ENCODE measurements at places on chromosomes 7 and 10.

DNA sequence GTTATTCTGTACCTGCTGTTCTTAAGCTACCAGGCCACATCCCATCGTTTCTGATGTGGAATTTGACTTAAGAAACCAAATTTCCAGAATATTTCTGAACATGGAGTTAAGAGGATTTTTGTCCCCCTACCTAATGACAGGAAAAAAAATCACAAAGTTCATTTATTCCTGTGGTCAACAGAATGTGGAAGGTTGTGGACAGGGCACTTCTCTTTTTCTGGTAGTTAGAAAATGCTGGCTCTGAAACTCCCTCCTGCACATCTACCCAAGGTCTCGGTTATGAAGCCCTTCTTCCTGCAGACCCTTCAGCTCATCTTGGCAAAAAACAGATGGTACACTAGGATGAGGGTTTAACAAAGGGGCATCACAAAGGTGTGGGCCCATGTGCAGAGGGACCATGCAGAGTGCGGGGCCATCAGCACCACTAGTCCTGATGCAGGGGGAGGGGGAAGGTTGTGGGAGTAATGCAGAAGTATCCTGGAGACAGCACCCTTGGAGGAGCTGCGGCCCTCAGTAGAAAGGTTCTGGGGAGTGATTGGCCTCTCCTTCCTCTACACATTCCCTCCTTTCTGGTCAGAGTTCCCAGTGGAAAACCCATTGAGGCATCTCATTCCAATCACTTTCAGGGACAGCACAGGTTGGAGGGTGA is 9.8 kb downstream of the ALOX5 start:
- no peak for DNase-seq

- DNase-seq, result no peak
These were observed 56.0 kb upstream of the BTRC start for GRCh38 chr10:101297901-101298486.

DNA sequence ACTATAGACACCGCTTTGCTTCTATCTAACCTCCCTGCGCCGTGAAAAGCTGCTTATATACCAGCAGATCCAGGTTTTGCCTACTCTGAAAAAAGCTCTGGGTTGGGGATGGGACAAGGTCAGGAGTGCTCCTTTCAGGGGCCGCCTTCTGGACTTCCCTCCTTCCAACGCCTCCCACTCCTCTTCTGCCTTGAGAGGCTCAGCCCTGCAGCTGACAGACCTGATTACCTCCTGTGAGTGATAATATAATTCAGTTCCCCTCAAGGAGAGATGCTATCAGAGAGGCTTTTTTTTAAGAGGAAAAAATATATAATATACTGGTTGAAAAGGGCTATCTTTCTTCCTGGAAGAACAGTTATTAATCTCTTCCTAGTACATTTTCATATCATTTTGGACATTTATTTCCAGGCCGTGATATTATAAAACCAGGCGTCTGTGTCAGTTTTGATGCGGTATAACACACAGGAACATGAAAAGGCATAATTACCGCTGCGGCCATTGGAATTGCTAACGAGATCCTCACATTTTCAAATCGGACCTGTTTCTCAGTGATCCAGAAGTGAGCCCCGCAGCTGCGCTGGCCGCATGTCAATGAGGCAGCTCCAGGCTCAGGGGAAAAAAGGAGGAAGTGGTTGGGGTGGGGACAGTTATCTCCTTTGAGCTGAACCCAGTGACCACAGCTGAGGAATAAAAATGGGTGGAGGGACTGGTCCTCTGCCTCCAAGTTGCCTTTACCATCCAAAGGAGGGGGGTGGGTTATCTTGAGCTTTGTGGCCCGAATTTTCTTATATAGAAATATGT is 457.1 kb downstream of the TYW1 start:
- DNase-seq, result no peak

DNA sequence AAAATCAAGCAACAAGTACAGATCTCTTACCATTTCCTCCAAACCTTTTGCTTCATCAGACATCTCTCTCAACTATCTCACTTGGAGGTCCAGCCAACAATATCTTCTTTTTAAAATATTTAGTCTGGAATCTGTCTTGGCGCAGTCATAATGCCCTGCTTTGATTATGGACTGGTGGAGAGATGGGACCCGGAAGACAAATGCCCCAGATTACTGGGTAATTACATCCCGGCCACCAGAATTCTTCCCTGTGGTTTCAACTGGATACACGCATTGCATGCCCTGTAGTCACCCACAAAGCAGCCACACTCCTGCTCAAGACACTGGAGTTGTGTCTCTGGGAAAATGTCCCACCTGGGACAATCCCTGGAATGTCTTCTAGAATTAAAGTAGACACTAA is 65.5 kb downstream of the BPGM start:
- DNase-seq, result no peak

DNA sequence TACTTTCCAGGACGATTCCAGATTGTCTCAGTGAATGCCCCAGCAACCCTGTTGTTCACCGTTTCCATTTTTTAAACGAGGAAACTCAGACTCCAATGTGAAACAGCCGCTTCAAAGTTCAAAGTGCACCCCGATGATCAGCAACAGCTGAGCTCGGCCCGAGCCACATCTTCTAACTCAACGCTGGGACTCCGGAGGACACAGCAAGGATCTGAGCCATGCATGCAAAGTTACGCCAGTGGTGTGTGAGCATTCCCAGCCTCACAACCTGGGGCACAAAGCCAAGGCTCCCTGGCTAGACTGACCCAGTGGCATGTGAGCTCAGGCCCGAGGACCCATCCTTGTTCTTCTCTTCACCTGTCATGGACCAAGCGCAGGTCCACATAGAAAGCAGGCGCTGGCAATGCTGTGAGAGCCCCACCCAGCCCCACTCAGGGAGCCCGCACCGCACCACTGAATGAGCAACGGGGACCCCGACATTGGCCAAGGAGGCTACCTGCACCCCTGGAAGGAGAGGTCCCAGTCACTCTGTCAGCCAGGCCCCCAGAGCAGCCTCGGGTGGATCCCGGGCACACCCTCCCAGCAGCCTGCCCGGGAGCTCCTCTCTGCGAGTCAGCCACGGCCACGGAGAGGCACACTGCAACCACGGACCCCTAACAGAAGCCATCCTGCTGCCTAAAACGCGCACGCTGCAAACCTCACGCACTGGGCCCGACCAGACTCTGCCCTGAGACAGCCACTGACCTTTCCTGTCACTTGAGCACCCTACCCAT is 82.9 kb downstream of the MAD1L1 start:
- DNase-seq, result no peak

DNA sequence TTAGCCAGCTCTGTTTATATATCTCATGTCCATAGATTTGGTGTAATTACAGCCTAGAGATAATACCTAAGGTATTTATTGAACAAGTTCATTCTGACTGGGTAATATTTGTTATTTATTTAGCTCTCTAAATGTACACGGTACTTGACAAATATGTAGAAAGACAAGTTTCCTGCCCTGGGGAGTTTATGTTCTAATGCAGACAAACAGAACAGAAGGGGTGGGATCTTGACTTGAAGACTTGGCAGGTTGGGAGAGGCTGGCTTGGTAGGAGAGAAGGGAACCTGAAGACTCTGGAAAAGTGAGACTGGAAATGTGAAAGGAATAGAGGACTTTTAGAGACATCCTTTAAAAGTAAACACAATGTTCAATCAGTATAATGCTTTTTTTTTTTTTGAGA is 97.7 kb upstream of the CDK6 start:
- DNase-seq, result no peak

Data from cortex of kidney (tissue), 1 donor.